A172 (cell line): ENCODE measurements at places on chromosomes 7 and 10.
A peak's percentile ranks its signal among the peaks of the same experiment; 100 is the strongest.

GRCh38 chr7:116164552-116165306 is 45.6 kb upstream of the TES start:
- no peak for DNase-seq

- DNase-seq: no peak
These were observed 63.1 kb upstream of the NKX6-2 start for GRCh38 chr10:132848951-132849545.

- no peak for DNase-seq
These were observed 205.2 kb downstream of the STK31 start for GRCh38 chr7:23915236-23915635.

DNA sequence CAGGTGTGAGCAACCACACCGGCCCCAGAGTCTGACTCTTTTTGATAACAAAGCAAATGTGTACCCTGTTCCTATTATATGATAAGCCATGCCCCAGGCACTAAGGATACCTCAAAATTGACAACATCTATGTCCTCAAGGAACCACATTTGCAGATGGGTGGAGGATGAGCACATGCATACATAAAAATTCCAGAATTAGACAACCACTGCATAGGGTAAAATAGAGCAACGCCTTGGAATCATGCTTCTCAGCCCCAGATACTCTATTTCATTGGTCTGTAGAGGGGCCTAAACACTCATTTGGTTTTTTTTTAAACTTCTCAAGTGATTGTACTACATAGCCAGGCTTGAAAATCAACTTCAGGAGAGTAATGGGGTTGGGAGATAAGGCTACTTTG is 78.7 kb downstream of the SLC25A13 start:
- no peak for DNase-seq

DNA sequence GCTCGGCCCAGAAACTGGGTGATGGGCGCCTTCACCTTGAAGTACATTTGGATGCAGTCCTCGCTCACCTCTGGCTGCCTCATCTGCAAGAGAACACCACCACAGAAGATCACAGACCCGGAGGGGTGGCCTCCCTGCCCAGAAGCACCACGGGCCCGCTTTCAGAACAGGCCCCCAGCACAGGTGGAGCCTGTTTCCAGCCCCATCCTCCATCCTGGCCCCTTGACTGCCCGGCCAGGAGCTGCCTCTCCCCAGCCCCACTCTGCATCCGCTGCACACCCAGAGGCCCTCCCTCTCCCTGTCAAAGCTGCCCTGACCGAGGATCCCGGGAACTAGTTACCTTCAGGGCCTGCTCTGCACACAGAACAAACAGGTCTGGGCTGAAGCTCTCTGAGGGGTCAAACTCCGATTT is 724 bp downstream of the CFAP46 start:
- no peak for DNase-seq

DNA sequence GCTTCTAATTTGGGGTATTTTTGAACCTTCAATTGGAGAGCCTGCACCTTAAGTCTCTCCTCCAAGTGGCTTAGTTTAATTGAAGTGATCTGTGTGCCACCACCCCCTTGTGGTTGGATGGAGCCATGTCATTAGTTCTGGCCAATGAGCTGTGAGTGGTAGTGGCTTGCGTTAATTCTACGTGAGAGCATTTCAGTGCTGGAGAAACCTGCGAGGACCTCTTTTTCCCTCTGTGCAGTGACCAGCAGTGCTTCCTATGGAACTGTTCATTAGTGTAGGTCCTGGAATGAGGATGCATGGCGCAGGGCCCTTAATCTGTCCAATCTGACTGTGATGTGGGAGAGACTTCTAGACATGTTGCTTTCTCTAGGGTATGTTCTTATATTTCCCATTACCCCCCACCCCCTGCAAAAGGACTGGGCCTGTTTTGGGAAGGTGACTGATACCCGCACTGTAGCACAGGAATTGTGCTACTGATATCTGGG is 3.8 kb downstream of the HILPDA start:
- DNase-seq: peak; percentile 43

DNA sequence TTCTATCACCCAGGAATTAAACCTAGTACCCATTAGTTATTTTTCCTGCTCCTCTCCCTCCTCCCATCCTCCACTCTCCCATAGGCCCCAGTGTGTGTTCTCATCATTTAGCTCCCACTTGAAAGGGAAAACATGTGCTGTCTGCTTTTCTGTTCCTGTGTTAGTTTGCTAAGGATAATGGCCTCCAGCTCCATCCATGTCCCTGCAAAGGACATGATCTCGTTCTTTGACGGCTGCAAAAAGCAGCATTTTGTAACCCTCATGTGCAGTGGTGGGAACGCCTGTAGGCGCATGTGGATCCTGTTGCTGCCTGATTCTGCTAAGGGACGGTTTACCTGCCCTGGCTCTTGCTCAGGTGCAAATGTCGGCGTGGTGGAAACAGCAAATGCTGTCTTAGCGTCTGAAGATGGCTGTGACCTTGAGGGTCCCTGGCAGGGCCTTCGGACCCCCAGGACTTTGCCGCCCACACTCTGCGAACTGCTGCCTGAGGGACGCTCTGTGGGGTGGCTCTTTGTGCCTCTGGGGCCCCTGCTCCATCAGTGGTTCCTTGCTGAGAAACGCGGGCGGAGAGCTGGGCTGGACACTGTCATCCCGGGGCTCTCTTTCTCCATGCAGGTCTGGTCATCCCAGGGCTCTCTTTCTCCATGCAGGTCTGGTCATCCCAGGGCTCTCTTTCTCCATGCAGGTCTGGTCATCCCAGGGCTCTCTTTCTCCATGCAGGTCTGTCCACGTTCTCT is 5.6 kb upstream of the MTG1 start:
- no peak for DNase-seq

DNA sequence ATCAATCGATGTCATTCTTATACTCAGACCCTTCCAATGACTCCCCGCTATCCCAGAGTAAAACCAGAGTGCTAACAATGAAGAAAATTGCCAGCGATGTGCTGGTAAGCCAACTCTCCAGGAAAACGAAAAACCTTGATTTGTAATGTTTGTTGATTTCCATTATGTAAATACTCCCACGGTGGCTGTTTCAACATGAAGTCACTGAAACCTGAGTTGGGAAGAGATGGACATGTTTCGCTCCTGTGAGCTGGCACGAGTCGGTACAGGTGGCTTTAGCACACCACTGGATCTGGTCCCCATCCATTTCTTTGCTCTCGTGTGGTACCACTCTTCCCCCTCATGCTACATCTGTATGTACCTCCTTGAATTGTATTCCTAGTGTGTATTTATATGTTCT is 52.9 kb downstream of the AP3M1 start:
- no peak for DNase-seq

- DNase-seq: no peak
These were observed 81.8 kb upstream of the SFMBT2 start for GRCh38 chr10:7492660-7493046.

DNA sequence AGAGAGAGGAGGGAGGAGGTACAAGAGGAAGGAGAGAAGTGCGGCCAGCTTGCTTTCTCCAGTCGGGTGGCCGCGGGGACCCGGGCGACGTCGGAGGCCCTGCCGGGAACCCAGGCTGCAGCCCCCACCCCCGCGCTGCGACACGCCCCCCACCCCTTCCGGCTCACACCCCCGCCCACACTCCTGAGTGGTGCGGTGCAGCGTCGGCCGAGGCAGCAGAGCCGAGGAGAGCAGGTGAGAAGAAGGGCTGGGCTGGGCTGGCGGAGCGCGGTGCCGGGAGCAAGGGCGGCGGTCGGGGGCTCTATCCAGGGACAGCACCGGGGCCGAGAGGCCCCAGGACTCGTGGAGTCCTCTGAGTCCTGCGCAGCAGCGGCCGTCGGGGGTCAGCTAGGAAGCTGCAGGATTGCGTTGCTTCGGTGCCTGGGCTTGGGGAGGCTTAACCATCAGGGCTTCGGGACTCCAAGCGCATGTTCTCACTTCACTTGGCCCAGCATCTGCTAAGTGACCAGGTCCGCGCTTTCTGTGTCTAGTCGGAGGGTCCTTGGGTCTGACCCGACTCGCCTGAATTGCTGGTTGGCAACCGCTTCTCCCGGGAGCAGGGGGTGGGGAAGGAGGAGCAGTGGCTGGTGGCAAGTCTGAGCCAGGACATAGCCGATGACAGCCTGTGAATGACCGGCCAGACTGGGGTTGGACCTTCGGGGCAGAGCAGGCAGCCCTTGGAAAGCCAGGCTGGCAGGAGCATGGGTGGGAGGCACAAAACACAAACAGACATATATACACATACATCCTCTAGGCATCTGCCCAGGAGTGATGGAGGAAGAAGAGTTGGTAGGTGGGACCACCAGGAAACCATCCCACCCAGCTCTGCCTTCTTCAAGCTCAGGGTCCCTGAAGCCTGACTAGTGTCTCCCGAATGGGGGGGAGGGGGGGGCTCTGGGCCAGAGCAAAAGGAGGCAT is 683 bp downstream of the CHAT start:
- no peak for DNase-seq

- peak; percentile 24 for DNase-seq
These were observed 40.0 kb downstream of the MINPP1 start for GRCh38 chr10:87544721-87545120.

- no peak for DNase-seq
These were observed 377.0 kb downstream of the TCERG1L start for GRCh38 chr10:130934293-130935127.

GRCh38 chr10:24209432-24209771 is 464 bp downstream of the KIAA1217 start:
- DNase-seq: peak; percentile 48

GRCh38 chr7:156305351-156305750 is 335.2 kb upstream of the RNF32 start:
- DNase-seq: no peak

- no peak for DNase-seq
These were observed 104.5 kb downstream of the TNS3 start for GRCh38 chr7:47477191-47478016.

DNA sequence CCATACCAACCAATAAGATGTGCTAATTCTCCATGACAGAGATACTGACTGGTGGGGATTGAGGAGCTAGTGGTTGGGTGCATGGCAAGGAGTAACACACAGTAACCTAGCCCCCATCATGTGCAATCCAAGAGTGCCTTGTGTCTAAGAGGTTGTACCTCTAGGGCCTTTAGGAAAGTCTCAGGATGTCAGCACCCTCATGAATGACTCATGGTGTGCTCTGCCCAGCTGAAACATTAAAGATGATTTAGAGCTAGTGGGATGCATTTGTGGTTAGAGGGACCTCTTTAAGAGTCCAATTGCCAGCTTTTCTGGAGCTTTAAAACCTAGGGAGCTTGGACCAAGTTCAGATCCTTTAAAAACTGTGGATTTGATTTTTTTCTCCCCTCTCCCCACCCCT is 181.1 kb downstream of the HERPUD2 start:
- DNase-seq: peak; percentile 86

DNA sequence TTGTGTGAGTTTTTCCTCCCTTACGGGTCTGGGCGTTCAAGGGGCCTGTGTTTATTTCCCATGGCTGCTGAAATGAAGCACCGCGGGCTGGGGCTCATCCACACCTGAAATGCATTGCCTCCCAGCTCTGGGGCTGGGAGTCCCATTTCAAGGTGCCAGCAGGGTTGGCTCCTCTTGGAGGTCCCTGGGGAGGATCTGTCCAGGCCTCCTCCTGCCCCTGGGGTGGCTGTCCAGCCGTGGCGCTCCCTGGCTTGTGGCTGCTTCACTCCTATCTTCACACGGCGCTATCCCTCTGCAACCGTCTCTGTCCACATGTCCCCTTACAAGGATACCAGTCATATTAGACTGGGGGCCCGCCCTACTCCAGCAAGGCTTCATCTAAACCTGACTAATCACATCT is 41.1 kb upstream of the CNPY1 start:
- no peak for DNase-seq

GRCh38 chr7:30427296-30428070 is 51.1 kb downstream of the NOD1 start:
- no peak for DNase-seq

- no peak for DNase-seq
These were observed 9.6 kb upstream of the ZMIZ1 start for GRCh38 chr10:79058899-79059841.

DNA sequence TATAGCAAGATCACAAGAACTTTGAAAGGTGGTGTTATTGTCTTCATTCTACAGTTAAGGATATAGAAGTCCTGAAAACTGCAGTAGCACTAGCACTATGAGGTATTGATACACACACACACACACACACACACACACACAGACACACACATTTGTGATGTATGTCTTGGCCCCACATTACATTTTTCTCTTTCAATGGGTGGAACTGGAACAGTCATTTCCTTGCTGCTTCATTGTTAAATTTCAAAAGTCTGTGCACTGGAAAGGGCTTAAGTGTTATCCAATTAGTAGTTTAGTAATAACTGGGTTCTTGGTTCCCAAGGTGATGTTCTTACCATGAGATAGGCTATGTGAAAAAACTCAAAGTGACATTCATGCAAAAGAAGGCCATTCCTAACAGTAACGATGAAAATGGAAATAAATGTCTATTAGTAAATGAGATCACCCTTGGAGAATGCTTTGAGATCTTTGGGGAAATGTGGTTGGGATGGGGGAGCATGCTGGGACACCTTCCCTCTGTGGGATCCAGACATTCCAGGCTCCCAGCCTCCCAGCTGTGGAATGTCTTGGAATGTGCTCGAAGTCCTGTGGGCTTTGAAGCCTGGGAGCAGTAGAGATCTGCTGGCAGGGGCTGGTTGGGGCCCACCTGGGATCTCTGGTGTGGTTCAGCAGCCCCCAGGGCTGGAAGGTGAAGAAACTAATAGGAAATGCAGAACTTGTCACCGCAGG is 37.4 kb upstream of the CALD1 start:
- DNase-seq: peak; percentile 57

- no peak for DNase-seq
These were observed 37.8 kb downstream of the SRPK2 start for GRCh38 chr7:105350906-105351305.

- DNase-seq: no peak
These were observed 657.9 kb downstream of the NXPH1 start for GRCh38 chr7:9091282-9091681.

DNA sequence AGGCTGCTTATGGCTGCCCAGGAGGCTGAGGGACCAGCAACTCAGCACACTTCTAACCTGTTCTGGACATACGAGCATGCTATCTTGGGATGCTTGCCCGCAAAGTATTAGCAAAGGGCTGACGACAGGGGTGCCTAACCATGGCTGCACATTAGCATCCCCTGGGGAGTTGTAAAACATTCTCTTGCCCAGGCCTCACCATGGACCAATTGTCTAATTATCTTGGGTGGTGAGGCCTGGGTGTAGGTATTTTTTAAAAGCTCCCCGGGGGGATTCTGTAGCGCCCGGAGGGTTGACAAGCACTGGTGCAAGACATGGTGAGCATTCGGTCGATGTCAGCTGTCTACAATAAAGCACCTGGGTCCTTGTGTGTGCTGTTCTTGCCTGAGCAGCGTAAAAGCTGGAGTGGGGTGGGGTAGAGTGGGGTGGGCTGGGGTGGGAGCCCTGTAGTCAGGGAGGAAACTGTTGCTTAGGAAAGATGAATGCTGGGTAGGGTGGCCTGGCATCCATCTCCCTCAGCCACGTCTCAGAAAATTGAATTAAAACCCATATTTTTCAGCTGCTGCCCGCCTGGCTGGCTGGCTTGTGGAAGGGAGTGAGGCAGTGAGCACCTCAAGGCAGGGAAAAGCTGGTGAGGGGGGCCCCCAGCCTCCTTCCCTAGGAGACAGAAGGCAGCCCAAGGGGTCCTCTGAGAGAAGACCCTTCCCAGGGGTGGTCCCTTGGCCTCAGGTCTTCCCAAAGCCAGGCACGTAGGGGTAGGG is 2.9 kb upstream of the ADCYAP1R1 start:
- no peak for DNase-seq

- DNase-seq: no peak
These were observed 219.4 kb downstream of the ANK3 start for GRCh38 chr10:60170250-60170649.

- no peak for DNase-seq
These were observed 157.5 kb upstream of the TNS3 start for GRCh38 chr7:47739301-47739875.
